ENCODE measurements at places on chromosomes 3 and 15.

- DNase-seq, result no peak
Observed at GRCh38 chr3:50484722-50485121, 18.7 kb downstream of the CACNA2D2 start.

GRCh38 chr15:83605111-83605945, 48.6 kb upstream of the ADAMTSL3 start:
- no peak for DNase-seq

- DNase-seq, result no peak
Observed at GRCh38 chr3:156873906-156874305, 47.8 kb downstream of the LEKR1 start.

DNA sequence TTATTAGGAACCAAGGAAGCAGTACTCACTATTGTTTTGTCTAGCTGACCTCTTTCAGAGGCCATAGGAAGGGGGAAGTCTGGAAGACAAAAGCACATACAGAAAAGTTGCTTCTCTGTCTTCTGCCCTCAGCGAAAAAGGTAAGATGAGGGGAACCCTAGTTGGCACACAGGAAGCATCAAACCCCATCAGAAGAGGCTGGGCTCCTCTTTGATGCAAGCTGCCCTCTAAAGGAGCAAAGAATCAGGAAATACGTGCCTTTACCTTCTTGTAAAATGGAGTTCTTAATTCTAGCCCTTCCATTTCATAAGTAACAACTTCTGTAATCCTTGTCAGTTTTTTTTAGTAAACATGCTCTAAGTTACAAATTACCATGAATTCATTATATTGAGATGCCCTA, 12.5 kb downstream of the SPINK8 start:
- DNase-seq, result no peak

DNA sequence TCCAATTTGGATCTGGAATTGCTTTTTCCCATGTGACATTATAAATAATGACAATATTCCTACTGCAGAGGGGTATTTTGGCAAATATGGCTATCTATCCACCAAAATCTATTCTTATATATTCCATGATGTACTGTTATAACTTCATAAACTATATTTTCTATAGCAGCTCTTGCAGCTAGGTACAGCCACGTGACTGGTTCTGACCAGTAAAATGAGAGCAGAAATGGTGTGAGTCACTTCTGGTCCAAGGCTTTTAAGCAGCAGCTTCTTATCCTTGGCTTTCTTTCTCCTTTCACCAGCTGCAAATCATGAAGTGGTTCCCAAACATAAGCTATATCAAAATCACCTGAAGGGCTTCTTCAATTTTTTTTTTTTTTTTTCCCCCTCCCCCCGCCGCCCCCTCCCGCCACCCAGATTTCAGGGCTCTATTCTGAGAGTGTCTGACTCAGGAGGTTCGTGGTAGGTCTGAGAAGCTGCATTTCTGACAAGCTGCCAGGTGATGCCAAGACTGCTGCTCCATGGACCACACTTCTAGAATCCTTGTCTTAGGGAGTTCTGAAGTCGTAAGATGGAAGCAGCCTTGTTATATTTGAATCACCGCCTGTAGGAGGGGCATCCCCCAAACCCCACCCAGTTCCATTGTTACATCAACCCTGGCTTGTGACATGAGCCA, 357.5 kb downstream of the CHST2 start:
- DNase-seq, result no peak

DNA sequence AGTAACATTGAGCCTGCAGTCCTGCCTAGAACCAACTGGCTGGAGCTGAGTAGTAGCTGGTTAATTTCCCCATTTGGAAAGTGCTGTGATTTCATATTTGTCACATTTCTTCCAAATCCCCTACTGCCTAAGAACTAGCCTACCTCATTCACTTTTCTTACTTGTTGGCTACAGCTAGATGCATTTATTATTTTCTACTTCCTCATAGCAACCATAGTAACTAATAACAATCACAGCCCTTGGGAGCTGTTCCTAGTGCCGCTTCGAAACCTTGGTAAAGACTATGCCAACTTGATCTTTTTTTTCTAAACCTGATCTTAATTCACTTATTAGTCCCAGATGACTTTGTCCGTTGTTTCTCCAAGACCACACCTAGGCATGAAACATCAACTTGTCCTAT, 240.3 kb downstream of the FGF12 start:
- DNase-seq, result no peak

DNA sequence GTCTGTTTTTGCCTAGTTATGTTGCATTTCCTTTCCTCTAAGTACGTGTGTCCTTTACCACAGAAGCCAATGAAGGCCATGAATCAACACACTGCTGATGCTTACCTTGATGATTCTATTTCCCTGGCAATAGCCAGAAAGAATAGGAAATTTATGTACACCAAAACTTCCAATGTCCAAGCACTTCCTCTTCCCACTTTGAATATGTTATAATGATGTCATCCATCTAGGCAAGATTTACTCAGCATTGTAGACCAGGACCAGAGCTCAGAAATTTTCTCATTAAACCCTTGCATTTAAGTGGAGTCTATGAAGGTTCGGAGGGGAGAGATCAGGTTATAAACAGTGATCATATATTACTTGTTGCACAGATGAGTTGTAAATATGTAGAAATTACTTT, 126.0 kb downstream of the THRB start:
- DNase-seq, result no peak

- no peak for DNase-seq
Observed at GRCh38 chr3:73601011-73601410, 23.7 kb downstream of the PDZRN3 start.

GRCh38 chr3:103127737-103128136, 692.9 kb downstream of the ZPLD1 start:
- DNase-seq, result no peak

DNA sequence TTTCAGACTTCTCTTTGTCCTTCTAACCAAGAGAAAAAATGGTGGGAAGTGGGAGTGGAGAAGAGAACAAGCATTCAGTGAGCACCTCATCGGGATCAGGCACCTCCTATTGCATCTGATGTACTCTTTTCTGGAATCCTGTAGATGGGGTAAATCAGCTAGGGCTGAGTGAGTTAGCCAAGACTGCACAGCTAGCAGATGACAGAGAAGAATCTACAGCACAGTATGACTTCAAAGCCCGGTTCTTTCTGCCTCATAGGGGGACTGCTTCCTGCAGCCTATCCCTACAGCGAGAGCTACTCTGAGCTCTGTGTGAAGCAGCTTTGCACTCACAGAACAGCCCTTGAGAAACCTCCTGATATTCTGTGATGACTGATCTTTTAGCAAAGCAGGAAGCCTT, 275.2 kb upstream of the MEIS2 start:
- no peak for DNase-seq

DNA sequence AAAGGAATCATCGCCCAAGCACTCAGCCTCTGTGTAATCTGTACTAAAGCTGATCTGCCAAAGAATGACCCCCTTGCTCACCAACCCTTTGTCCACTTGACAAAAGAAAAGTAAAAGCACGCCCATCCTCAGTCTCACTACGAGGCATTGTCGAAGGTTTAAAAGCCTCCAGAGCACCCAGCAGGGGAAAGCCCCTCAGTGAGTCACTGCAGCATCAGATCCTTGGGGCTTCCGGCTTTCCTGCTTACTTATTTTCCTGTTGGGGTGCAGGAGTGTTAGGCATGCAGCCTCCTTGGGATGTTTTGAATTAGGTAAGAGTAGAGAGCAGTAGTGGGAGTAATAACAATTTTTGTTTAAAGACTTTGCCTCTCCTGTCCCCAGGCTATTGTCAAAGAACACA, 216.1 kb downstream of the MTHFS start:
- no peak for DNase-seq

- no peak for DNase-seq
Observed at GRCh38 chr3:22960105-22960984, 242.8 kb upstream of the UBE2E2 start.

DNA sequence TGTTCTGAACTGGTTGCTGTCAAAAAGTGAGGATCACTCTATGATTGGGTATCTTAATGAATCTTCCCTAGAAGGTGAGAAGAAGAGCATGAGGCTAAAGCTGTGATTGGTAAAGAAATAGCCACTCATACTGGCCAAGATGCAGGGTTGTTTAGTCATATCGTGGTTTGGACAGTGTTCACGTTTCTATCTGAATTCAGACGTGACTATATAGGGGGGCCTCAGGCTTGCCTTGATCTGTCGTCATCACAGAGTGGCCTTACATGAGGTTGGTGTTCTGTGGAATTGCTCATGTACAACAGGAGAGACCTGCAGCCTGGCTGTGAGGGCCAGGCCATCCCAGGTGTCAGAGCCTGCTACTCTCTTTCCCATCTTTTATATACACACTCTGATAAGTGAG, 12.4 kb downstream of the RTP2 start:
- DNase-seq, result no peak

DNA sequence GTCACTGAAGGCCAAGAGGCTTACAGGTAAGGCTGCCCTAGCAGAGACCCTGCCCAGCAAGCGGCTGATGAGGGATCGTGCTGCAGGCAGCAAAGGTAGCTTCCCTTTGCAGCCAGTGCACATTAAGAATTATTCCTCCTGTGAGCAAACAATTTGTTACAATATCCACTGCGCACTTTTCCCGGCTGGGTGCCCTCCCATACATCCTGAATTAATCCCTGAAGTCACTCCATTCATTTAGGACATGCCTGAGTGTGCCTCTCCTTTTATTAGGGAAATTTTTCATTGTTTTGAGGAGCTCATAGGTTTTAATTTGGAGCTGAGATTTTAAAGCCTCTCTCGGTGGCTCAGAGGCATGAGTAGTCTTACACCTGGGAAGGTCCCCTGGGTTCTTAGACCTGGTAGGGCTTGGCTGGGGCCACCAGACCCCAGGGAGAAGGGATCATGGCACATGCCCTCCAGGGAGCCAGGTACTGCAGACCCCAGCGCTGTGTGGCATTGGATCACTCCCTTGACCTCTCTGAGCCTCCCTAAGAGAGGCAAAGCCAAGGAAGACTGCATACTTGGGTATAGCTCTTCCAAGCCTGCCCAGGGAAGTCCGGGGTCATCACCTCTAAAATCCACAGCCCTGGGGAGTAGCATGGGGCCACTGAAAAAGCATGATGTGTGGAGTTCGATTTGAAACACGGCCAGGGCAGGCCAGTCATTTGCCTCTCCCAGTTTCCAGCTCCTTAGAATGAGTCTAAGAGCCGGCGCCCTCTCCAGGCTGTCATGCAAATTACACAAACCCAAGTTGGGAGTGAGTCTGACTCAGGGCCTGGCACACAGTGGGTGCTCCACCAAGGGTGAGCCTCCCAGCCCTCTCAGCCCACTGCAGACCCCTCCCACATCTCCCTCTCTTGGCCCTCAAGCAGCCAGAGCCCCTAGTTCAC, 151.9 kb upstream of the LINGO1 start:
- no peak for DNase-seq

- no peak for DNase-seq
Observed at GRCh38 chr3:67463656-67464055, 190.8 kb downstream of the SUCLG2 start.

GRCh38 chr3:115169808-115170207, 22.7 kb upstream of the ZBTB20 start:
- DNase-seq, result no peak

DNA sequence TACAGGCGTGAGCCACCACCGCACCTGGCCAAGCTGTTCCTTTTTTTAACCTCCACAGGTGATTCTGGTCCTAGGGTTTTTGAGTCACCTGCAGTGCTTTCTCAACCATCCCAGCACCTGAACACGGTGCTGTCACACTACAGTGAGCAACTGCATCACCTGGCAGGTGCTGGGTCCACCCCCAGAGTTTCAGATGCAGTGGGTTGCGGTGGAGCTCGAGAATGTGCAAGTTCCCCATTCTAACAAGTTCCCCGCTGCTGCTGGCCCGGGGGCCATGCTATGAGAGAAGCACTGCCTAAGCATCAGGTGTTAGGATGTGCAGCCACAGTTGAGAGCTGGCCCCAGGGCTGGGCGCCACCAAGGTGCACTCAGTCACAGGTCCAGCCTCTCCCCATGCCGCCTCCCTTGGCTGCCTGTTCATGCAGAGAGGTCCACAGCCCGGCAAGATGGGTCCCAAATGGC, 18.0 kb downstream of the ISG20 start:
- no peak for DNase-seq

- DNase-seq, result no peak
Observed at GRCh38 chr15:67807836-67808235, 17.5 kb upstream of the SKOR1 start.

GRCh38 chr15:71708741-71709140, 101.6 kb upstream of the NR2E3 start:
- DNase-seq, result no peak

Measured in activated T-helper 1 cell treated with anti-CD3 and anti-CD28 coated beads, Interleukin-2, amount 50 U/mL, for 16 hours (primary cell).